Stimulated activated CD4-positive, alpha-beta T cell treated with anti-CD3 and anti-CD28 coated beads, Interleukin-1b, Interleukin-23, amount 100 ng/mL, for 24 hours (primary cell): ENCODE measurements at places on chromosomes 6 and 20.

- no peak for DNase-seq
These were observed 2.5 kb downstream of the NTSR1 start for GRCh38 chr20:62710886-62711702.

GRCh38 chr6:46581459-46582177, 71.0 kb downstream of the CYP39A1 start:
- no peak for DNase-seq

DNA sequence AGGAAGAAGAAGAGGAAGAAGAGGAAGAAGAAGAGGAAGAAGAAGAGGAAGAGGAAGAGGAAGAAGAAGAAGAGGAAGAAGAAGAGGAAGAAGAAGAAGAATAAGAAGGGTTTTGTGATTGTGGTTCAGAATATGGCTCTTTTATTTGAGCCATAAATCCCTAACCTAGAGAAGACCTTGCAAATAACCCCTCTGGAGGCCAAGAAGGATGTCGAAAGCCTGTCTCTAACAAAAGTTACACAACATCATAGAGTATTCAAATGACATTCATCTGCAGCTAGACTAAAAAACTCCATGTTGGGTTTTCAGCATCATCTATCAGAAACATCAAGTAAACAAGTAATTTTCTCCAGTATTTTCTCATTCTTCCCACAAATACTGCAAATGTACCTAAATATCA, 100.9 kb downstream of the RNASET2 start:
- DNase-seq, result no peak

- DNase-seq, result no peak
These were observed 71.2 kb upstream of the ZMYND8 start for GRCh38 chr20:47427746-47428145.

- no peak for DNase-seq
These were observed 5.5 kb downstream of the ANKEF1 start for GRCh38 chr20:10040070-10040975.

DNA sequence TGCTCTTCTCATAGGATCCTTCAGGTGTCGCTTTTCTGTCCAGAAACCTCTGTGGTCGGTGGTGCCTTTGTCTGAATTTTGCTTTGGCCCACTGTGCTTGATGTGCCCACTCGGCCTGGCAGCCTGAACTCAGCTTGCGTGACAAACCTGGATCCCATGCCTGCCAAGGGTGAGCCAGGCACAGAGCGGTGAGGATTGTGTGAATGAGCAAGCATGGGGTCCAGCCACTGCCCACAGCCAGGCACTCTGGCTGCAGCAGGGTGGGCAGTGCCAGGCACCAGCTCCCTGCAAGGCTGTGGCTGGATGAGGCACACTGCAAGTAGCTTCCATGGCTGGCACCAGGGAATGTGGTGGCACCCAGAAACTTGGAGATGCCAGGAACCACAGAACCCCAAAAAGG, 110.3 kb downstream of the THEMIS start:
- no peak for DNase-seq

- DNase-seq, result no peak
These were observed 2.3 kb downstream of the PEDS1 start for GRCh38 chr20:50151034-50151743.

- no peak for DNase-seq
These were observed 8.0 kb downstream of the PRDM13 start for GRCh38 chr6:99614430-99615186.

GRCh38 chr6:135231469-135231844, 50.3 kb downstream of the MYB start:
- no peak for DNase-seq

DNA sequence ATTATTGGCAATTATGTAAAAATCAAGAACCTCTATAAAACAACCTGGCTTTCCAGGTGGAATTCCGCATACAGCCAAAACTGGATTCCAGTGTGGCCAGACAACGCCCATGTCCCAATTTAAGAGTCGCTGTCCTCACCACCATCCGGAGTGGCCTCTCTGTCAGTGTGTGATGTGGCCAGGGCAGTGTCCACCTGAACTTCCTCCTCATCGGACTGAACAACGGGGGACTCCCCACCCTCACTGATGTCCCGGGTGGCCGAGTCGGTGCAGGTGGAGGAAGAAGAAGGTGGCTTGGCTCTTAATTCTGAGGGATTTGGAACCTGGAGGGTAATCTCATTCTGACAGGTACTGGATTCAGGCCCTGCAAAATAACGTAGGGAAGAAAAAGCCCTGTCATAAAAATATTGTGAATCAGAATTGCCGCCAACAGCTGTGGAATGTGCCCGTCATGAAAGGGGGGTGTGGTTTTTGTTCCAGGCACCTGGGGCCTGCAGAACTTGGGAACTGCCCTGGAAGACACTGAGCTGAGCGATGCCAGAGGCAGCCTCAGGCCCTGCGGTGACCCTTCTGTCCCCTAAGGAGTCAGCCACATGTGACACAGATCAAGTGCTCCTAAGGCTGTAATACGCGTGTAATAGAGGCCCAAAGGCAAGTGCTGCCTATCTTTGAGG, 139.8 kb downstream of the DTNBP1 start:
- DNase-seq, result no peak

DNA sequence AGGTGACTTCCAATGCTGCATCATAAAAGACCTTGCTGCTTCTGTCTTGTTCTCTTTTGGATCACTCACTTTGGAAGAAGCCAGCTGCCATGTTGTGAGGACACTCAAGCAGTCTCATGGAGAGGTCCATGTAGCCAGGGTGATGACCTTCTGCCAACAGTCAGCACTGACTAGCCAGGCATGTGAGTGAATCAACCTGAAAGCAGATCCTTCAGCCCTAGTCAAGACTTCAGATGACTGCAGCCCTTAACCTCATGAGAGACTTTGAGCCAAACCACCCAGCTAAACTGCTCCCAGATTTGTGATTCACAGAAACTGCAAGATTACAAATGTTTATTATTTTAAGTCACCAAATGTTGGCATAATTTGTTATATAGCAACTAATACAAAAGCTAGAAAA, 86.0 kb upstream of the IYD start:
- no peak for DNase-seq

GRCh38 chr6:155538708-155539390, 83.2 kb upstream of the NOX3 start:
- no peak for DNase-seq

GRCh38 chr6:156978948-156979347, 201.8 kb downstream of the ARID1B start:
- no peak for DNase-seq

- DNase-seq, result no peak
These were observed 42.1 kb upstream of the TBC1D32 start for GRCh38 chr6:121376411-121376810.

GRCh38 chr20:16280219-16280618, 293.0 kb downstream of the KIF16B start:
- no peak for DNase-seq

GRCh38 chr6:53466257-53466656, 78.6 kb downstream of the GCLC start:
- no peak for DNase-seq

DNA sequence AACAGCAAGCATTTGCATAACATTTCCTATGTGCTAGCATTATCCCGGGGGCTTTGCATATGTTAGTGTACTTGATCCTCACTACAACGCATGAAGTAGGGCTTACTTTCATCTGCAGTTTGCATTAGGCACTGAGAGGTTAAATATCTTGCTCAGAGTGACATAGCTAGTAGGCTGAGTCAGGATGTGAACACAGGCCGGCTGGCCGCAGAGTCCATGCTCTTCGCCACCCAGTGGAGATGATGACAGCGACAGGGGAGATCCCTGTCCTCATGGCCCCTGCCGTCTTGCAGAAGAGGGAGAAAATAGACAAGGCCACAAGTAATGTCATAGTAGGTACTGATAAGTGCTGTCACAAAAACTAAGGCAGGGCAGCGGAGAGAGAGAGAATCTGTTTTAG, 46.9 kb downstream of the LYRM4 start:
- DNase-seq, result no peak

- DNase-seq, result no peak
These were observed 1380.8 kb downstream of the GRIK2 start for GRCh38 chr6:102774326-102774725.

- DNase-seq, result no peak
These were observed 281.5 kb upstream of the CDH4 start for GRCh38 chr20:60970601-60971000.

DNA sequence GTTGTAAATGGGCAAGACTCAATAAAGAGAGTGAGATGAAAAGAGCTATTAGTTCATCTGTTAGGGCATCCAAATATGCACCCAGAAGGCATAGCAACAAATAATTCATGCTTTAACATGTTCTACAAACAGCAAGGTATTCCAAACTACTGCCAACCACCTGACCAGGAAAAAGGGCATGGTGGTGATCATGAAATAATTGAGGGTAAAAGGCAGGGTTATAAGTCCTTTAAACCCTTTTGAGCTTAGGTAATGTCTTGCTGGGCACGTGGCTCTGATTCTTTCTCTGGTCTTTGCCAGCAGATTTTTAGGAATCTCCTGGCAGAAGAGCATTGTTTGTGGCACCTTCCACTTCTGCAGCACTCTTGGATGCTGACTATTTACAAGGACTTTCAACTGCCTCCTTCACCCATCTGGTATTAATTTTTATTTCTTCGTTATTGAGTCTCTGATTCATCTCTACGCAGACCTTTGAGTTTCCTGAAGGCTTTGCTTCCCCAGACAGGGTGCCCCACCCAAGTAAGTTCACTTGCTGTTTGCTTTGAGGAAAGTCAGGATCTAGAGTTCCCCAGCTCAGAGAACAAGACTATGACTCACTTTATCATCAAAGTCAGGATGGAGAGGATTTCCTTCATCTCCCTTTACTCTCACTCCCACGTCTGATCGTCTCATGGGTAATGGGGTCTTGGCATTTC, 83.4 kb upstream of the NEDD9 start:
- no peak for DNase-seq

- DNase-seq, result no peak
These were observed 1.2 kb upstream of the ADGRF1 start for GRCh38 chr6:47043286-47043685.

DNA sequence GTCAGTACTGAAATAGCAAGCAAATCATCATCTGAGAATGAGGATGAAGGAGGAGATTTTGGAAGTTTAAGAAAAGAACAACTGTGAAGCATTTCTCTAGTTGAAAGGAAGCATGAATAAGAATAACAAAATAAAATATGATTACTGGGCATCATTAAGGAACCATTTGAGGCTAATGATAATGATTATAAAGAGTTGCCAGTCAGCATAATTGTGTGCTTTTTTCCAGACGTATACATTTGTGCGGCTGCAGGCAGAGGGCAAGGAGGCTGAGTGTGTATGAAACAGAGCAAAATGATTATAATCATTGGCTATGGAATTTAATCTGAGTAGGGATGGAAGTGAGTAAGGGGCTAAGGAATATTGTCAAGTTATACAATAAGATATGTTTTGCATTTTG, 218.7 kb upstream of the FUT9 start:
- DNase-seq, result no peak

DNA sequence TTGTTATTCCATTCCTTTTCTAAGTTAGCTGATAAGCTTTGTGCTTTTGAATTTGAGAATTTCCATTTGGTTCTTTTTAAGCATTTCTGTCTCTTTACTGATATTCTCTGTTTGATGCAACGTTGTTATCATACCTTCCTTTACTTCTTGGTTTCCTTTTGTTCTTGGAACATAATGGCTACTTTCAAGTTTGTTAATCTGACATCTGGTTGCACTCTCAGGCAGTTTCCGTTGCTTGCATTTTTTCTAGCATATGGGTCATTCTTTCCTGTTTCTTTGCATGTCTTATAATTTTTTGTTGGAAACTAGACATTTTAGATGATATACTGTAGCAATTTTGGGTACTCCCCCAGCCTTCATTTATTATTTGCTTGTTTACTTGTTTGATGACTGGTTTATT, 12.5 kb downstream of the CDC5L start:
- DNase-seq, result no peak

GRCh38 chr20:62377615-62378178, 9.2 kb upstream of the RPS21 start:
- DNase-seq, result no peak

DNA sequence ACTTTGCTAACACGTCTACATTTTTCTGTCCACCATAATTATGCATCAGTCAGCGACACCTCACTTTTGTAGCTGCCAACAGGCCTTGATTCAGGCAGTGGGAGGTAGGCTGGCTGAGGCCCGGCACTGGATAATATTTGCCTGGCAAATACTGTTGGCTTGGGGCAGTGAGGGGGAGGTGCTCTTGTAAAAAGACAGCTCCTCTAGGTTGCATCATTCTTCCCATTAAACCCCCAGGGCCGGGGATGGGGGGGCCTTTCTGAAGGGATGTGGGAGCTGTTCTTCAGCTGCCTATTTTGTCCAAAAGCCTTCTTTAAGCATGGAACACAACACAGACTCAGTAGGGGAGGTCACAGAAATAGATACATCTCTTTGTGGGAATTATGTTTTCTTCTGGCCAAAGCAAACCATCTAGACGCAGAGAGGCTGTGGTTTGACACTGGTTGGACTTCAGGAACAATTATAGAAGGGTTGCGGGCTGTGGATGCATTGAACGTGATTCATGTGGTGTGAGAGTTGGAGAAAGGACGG, 338.3 kb upstream of the NT5E start:
- no peak for DNase-seq

- no peak for DNase-seq
These were observed 63.3 kb downstream of the CD24 start for GRCh38 chr6:106910999-106911949.

- DNase-seq, result no peak
These were observed 43.4 kb downstream of the LRFN2 start for GRCh38 chr6:40543776-40544175.

- DNase-seq, result no peak
These were observed 31.6 kb upstream of the PNRC1 start for GRCh38 chr6:89048985-89049384.

DNA sequence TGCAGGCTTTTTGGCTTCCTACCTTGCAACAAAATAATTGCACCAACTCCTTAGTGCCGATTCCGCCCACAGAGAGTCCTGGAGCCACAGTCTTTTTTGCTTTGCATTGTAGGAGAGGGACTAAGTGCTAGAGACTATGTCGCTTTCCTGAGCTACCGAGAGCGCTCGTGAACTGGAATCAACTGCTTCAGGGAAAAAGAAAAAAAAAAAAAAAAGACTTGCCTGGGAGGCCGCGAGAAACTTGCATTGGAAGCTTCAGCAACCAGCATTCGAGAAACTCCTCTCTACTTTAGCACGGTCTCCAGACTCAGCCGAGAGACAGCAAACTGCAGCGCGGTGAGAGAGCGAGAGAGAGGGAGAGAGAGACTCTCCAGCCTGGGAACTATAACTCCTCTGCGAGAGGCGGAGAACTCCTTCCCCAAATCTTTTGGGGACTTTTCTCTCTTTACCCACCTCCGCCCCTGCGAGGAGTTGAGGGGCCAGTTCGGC, 420 bp downstream of the SOX4 start:
- DNase-seq, result no peak

DNA sequence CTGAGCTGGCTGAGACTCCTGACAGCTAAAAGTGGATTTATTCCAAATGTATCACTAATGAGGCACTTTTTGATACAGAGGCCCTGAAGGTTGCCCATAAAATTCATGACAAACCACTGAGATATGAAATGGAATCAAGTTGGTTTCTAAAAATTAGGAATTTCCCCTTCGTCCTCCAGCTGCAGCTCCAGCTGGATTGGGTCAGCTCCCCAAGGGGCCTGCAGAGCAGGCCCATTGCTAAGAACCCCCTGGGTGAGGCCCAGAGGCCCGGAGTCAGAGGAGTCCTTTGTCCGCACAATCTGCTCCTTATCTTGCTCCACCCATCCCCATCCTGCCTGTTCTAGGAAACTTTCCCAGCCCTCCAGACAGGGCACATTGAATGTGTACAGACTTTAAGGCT, 163.5 kb upstream of the TOP1 start:
- no peak for DNase-seq
